ENCODE measurements at places on chromosomes 12 and 14.

DNA sequence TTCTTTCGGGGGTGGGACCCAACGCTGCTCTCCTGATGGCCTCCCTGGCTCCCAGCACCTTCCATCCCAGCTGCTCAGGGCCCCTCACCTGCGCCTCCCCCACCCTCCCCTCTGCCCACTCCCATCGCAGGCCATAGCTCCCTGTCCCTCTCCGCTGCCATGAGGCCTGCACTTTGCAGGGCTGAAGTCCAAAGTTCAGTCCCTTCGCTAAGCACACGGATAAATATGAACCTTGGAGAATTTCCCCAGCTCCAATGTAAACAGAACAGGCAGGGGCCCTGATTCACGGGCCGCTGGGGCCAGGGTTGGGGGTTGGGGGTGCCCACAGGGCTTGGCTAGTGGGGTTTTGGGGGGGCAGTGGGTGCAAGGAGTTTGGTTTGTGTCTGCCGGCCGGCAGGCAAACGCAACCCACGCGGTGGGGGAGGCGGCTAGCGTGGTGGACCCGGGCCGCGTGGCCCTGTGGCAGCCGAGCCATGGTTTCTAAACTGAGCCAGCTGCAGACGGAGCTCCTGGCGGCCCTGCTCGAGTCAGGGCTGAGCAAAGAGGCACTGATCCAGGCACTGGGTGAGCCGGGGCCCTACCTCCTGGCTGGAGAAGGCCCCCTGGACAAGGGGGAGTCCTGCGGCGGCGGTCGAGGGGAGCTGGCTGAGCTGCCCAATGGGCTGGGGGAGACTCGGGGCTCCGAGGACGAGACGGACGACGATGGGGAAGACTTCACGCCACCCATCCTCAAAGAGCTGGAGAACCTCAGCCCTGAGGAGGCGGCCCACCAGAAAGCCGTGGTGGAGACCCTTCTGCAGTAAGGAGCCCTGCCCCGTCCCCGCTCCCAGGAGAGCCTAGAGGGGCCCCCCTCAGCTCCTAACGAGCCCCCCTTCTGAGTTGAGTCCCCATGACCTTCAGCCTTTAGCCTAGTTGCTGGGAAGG, at the start of gene HNF1A:
HNF1A (plus strand) TSS at position 248 of the 924 bp plus-strand sequence; CDS start at position 474, 226 bp downstream.
- DNase-seq = no peak

GRCh38 chr12:7079826-7080125, 12.5 kb downstream of the C1R start:
- DNase-seq = no peak

GRCh38 chr12:68157380-68157779, 2.2 kb downstream of the IFNG start:
- DNase-seq = no peak

- no peak for DNase-seq
These were observed at the start of gene TAS2R43 for GRCh38 chr12:11092128-11092527. TAS2R43 (minus strand) TSS chr12:11092313; CDS start chr12:11092229, 84 bp downstream.

DNA sequence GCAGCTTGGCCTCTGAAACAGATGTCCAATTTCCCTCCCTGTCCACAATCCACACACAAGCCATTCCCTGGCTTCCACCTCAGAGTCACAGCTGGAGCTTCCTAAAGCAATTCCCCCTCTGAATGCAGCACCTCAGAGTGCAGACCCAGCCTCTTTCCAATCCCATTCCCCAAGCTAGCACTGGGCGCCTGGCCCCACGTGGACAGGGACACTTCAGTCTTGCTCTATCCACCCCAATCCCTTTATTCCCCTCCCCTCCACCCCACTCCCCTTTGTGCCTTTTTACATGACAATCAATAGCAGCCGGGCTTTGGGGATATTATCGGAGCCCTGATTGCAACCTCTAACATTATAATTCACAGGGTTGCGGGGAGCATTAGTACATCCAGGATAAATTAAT, 292.6 kb downstream of the TTC8 start:
- no peak for DNase-seq

- no peak for DNase-seq
These were observed 4.4 kb downstream of the LGALS3 start for GRCh38 chr14:55133416-55133815.

GRCh38 chr12:32272465-32272864, 126.9 kb upstream of the FGD4 start:
- DNase-seq = no peak

DNA sequence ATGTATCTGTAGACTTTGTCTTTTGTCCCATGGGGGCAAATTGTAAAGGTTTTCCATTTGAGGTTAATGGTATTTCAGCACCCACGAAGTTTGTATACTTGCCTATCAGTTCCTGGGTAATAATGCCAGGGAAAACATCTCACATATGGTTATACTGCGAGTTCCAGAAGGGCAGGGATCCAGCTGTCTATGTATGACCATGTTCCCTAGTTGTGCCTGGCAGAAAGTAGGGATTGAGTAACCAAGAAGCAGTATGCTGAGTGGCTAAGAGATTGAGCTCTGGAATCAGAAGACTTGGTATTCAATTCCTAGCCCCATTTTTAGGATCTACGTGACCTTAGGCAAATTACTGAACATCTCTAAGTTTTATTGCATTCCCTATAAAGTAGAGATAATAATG, 173.2 kb upstream of the PWP1 start:
- DNase-seq = no peak

- DNase-seq = no peak
These were observed 141.7 kb upstream of the AMIGO2 start for GRCh38 chr12:47221256-47222023.

DNA sequence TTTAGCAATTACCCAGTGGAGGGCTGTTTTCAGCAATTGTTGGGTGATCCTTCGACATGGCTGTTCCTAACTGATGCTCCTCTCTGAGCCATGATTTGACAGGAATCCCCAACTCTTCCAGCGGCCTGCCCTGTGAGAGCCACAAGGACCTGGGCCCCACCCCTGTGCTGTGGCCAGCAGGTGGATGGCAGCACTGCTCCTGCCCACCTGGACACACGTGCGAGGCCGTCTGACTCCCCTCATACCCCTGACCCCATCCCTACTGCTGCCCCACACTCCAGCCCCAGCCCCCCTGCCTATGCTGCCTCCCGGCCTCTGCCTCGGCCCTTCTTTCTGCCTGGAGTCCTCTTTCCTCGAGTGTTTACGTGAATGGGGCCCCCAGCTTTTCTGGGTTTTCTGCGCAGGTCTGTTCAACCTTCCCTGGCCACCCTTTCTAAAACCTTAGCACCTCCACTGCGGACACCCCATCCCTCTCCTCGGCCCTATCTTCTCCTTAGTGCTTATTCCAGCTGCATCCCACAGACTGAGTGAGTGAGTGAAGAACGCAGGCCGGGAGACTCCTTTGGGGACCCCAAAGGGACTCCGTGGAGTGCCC, 111.4 kb downstream of the DICER1 start:
- DNase-seq = no peak

DNA sequence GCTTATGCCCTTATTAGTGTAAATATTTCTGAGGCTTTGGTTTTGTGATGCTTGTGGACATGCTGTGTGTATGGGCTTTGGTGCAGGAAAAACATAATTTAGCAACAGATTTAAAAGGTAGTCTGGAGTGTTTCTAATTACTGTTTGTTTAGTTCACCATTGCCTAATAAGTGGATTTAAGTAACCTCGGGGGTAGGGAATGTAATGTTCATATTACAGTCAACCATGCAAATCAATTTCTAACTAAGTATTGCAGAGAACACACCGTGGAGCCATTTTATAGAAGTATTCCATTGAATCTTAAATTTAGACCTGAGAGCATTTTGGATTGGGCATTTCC, 53.5 kb downstream of the ANO6 start:
- no peak for DNase-seq

GRCh38 chr12:50058743-50059312, 1.4 kb downstream of the ASIC1 start:
- no peak for DNase-seq
